ENCODE measurements at places on chromosomes 3 and 15.

- no peak for DNase-seq
Observed at GRCh38 chr3:115513416-115513800, 109.9 kb upstream of the GAP43 start.

DNA sequence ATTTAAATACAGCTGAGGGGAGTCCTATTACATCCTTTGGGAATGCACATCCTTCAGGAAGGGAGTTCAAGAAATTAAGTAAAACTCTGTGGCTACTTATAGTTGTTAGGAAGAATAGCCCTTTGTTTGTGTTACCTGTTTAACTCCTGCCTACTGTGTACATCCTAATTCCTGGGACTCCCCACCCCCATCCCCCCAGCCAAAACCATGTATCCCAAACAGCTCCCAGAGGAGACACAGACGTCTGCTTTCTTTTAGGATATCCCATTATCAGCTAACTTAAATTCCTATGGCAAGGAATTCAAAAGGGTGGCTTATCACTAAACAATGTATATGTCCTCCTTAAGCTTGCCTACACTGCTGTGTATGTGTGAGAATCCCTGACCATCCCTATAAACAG lies 581.7 kb downstream of the DIPK2A start:
- DNase-seq: no peak

- DNase-seq: no peak
Observed at GRCh38 chr3:108462899-108463298, 47.5 kb downstream of the MYH15 start.

DNA sequence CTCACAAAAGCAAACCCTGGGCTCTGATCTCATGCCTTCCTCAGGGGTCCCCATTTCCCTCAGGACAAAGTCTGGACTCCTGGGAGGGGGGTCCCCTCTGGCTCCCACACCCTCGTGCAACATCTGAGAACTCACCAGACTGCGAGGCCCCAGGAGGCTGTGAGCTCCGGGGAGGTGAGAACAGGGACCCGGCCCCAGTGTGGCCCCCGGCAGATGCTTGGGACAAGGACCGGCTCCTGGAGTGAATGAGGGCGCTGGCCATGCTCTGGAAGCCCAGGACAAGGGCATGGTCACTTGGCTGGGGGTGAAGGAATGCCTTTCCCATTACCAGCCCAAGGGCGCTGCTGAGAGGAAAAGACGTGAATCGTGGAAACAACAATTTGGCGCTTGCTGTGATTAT lies 48.0 kb downstream of the LINGO1 start:
- DNase-seq: no peak

GRCh38 chr3:69214241-69214640 lies 91.8 kb upstream of the LMOD3 start:
- no peak for DNase-seq

Data from activated T-helper 9 cell treated with anti-CD3 and anti-CD28 coated beads, Interleukin-2, amount 50 U/mL, for 16 hours (primary cell).